ENCODE measurements at places on chromosomes 16 and 17. TPM values are rescaled to one million over a fixed set of nuclear protein-coding genes. Genes with fewer than 3 reads are reported as not detected.

DNA sequence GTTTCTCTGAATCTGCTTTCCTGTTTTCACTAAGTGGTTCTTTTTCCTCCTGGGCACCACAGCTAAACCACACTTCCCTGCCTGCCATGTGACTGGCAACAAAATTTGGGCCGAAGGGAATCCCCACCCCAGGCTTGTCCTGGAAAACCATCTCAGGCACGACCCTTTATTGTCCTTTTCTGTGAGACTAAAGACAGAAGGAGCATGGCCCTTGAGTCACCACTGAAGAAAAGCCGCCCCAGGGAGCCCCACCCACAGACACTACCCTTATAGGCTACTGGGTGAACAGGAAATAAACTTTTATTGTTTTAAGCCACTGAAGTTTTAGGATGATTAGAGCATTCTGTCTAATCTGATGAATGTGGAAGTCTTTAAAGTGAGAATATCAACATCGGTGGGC is 88.6 kb upstream of the BRD7 start:
- DNase-seq = no peak

DNA sequence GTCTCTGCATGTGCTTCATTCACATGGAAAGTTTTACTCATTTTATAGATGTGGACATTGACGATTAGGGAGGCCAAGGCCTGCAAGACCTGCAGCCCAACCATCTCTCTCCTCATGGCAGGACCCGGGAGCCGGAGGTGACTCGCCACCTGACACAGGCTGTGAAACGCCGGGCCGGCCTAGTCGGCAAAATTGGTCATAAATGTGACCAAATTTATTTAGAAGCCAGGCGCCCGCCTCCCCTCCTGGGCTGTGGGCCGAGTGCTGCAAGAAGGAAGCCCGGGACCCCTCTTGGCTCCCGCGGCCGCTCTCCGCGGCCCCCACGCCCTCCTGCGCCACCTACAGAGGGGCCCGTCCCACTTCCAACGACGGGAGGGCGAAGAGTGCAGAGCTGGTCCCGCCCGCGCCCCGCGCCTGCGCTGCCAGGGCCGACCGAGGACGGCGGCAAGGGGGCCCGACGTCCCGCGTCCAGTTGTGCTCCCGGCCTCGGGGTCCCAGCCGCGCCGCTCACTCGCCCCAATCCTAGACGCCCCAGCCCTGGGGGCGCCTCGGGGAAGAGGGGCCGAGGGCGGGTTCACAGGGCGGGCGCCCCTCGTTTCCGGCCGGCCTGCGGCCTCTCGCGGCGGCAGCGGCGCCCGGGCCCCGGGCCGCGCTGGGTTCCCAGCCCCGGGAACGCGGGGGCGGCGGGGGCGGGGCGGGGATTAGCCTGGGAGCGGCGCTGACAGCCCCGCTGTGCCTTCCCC is 47.5 kb downstream of the WNT3 start:
- DNase-seq = peak; percentile 72

DNA sequence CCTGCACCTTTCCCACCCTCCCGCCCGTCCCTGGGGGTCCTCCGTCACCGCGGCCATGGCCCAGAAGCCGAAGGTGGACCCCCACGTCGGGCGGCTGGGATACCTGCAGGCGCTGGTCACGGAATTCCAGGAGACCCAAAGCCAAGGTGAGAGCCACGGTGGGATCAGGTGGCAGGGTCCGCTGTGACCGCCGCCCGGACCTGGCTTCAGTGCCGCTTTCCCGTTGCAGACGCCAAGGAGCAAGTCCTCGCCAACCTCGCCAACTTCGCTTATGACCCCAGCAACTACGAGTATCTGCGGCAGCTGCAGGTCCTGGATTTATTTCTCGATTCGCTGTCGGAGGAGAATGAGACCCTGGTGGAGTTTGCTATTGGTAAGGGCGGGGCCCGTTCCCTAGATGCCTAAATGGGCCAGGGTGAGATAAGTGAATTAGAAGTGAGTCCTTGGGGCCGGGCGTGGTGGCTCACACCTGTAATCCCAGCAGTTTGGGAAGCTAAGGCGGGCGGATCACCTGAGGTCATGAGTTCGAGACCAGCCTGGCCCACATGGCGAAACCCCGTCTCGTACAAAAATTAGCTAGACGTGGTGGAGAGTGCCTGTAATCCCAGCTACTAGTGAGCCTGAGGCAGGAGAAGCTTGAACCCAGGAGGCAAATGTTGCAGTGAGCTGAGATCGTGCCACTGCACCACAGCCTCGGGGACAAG is 617 bp downstream of the ARMC7 start:
- DNase-seq = peak; percentile 35

DNA sequence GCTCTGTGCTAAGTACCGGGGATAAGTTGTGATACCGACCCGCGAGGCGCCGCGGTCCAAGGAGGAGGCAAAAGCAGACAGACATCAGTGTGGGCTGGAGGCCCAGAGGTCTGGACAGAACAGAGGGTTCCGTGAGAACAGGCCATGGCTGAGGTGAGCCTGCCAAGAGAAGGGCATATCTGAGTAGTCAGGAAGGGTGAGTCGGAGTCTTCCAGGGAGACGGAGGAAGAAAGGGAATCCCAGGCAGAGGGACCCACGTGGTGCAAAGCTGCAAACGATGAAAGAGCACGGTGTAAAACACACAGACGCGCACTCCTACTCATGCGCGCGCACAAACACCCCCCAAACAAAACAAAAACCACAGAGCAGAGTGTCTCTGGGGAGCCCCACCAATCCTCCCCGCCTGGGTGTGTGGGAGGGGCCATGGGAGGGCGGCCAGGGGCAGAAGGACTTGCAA is 18.1 kb downstream of the RHBDL3 start:
- no peak for DNase-seq

DNA sequence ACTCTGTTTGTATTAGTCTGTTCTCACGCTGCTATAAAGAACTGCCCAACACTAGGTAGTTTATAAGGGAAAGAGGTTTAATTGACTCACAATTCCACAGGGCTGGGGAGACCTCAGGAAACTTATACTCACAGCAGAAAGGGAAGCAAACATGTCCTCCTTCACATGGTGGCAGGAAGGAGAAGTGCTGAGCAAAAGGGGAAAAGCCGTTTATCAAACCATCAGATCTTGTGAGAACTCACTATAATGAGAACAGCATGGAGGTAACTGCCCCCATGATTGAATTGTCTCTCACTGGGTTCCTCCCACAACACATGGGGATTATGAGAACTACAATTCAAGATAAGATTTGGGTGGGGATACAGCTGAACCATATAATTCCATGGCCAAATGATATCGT is 30.9 kb downstream of the ABCC1 start:
- no peak for DNase-seq

DNA sequence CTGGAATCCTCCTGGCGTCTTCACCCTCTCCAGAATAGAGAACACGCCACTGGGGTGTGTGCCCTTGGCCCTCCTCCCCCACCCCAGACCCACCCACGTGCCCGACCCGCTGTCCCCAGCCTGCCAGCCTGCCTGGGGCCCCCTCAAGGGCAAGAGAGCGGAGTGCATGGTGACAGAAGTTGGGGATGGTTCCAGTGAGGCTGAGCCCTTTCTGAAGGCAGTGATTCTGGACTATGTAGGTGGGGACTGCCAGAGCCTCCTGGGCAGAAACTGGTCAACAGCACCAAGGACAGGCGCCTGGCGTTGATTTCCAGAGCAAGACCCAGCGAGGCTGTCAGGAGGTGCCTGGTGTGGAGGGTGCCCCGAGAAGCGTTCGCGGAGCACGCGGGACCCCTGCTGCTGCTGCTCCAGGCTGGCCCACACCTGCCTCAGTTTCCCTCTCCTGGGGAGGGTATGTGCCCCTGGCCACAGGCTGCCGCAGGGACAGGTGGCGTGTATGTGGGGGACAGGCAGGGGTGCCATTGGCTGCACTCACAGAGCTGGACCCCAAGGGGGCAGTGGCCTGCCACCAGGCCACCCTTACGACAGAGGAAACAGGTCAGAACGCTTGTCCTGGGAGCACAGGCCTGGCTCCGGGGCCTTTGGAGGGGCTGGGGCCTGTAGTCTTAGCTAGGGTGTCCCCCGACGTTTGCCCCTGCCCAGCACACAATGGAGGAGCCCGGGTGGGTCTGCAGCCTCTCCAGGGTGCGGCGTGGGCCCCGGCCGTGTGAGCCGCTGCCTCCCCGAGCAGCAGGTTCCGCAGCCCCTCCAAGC is 1.2 kb downstream of the SSTR5 start:
- DNase-seq = peak; percentile 51

DNA sequence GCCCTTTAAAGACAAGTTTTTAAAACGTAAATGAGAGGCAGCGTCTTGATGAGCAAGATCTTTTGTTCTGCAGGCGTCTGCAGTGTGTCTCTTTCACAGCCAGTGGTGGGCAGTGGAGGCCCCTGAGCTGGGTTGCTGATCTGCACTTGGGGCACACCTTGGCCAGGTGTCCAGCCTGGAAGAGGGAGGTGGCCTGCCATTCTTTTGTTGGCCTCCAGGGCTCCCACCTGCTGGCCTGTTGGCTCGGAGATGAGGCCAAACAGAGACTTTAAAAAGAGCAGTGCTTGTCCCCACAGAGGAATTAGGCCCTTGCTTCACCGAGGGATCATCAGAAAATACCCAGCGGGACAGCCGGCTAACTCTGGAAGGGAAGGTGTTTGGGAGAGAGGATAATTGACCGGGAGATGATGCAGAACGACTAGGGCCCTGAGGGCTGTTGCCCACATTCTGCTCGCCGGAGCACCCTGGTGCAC is 145.9 kb upstream of the PLCG2 start:
- no peak for DNase-seq

DNA sequence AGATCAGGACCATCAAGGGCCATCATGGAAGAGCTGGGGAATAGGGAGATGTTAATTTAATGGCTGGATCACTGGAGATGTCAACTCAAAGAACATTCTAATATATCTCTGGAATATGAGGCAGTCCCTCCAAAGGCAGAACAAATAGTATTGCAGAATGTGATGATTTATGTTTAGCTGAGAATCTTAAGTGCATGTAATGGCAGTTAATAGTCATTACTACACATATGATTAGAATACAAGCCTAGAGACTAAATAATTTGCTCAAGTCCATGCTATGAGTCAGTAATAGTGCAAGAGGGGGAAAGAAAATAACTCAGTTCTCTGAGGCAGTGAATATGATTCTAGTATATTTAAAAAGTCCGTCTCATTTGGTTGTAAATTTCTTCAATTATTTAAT is 32.3 kb downstream of the SNTB2 start:
- no peak for DNase-seq

GRCh38 chr16:23826528-23827045 is 9.2 kb upstream of the PRKCB start:
- no peak for DNase-seq

GRCh38 chr17:69058165-69058564 is 2.6 kb downstream of the ABCA9 start:
- DNase-seq = no peak

- DNase-seq = no peak
Observed at GRCh38 chr17:44063704-44064639, 2.5 kb downstream of the LSM12 start.

DNA sequence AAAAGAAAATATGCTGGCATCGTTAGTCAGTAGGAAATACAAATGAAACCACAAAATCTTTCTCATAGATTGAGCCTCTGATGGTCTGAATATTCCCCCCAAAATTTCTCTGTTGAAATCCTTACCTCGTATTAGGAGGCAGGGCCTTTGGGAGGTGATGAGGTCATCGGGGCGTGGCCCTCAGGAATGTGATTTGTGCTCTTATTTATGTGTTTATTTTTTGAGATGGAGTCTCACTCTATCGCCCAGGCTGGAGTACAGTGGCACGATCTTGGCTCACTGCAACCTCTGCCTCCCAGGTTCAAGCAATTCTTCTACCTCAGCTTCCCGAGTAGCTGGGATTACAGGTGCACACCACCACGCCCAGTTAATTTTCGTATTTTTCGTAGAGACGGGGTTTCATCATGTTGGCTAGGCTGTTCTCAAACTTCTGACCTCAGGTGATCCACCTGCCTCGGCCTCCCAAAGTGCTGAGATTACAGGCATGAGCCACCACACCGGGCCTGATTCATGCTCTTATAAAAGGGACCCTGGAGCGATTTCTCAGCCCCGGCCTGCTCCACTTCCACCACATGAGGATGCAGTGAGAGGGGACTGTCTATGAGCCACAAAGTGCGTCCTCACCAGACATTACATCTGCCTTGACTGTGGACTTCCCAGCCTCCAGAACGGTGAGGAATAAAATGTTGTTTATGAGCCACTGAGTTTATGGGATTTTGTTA is 53.1 kb downstream of the DNAH17 start:
- no peak for DNase-seq

DNA sequence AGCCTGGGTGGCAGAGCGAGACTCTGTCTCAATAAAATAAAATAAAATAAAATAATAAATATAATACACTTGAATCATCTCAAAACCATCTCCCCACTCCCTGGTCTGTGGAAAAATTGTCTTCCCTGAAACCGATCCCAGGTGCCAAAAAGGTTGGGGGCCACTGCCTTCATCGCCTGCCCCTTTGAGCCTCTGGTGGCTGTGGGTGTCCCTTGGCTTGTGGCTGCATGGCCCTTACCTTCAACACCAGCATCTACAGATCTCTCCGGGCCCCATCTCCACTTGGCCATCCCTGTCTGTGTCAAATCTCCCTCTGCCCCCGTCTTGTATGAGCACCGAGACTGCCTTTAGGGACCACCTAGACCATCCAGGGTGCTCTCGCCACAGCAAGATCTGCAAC is 177.3 kb downstream of the SEC14L1 start:
- DNase-seq = no peak

DNA sequence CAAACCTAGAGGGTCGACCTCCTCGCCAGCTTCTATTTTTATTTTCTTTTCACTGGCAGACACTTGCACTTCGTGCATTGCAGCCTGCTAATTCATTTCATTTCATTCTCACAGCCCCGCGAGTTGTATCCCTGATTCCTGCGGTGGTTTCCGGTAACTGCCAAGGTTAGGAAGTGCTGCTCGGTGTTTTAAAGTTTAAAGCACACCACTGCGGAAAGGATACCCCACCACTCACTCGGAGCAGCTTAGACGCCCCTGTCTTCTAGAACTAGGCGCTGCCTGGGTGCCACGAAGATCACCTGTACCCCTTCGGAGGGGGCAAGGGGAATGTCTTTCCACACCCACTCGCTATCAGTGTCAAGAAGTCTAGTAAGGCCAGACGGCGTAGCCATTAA is 509 bp downstream of the CNEP1R1 start:
- DNase-seq = peak; percentile 55

- no peak for DNase-seq
Observed at GRCh38 chr17:45306623-45307022, 10.2 kb downstream of the MAP3K14 start.

Gene NPIPA7
- 3.2 TPM for polyA plus RNA-seq

Gene MMP28
- polyA plus RNA-seq = 0.84 TPM

Gene TBC1D3I
- polyA plus RNA-seq = not detected

Gene CACNA1G
- polyA plus RNA-seq = 22.8 TPM

Gene MLKL
- not detected for polyA plus RNA-seq

Gene C17orf50
- polyA plus RNA-seq = 1.2 TPM

Gene GFAP
- polyA plus RNA-seq = 4.0 TPM

Gene PIRT
- not detected for polyA plus RNA-seq

Gene KRT39
- not detected for polyA plus RNA-seq
